ENCODE measurements at places on chromosomes 4 and X.

- DNase-seq: no peak
Measured at GRCh38 chrX:32572644-32573043, 638.7 kb downstream of the DMD start.

DNA sequence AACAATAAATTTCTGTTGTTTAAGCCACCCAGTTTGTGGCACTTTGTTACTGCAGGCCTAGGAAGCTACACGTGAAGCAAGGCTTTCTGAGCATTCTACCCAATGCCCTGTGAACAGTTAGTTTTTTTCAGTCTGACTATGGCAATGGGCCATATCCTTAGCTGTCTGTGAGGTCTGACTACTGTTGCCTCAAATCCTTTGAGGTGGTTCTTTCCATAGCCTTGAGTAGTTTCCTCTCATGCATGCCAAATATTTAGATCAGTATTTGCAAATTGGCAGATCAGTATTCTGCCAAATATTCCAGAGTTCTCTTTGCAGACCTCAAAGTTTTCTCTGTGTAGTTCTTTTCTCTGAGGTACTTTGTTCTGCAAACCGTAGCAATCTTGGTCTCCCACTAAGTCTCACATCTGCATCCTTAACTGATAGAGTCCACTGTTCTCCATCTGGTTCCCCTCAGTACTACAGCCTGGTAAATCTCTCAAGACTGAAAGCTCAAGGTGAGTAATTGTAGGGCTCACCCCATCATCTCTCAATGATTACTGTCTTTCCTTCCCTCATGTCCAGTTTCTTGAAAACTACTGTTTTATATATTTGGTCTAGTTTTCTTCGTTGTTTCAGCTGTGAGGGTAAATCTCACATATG is 984.9 kb upstream of the INTU start:
- DNase-seq: no peak

DNA sequence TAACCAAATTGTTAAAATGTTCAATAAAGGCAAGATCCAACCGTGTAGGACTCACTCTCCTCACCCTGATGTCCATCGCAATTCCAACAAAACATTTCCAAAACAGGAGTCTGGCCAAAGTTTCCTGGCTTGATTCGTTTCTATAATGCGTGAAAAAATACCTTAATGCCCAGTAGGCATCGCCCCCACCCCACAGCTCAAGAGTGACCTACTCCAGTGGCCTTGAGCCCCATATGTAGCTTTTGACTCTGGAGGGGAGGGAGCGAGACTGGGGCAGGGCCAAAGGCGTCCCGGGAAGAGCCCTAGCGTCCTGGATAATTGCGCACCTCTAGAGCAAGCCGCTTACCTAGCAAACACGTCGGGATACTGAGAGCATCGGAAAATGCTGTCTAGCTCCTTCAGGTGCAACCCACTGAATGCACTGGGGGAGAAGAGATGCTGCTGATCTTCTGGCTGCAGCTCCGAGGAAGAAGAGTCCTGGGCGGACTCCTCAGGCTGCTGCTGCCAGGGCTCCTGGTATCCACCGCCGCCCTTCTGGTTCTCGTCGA is 55.6 kb upstream of the NKAP start:
- no peak for DNase-seq

GRCh38 chr4:40099010-40099409 is 42.4 kb downstream of the N4BP2 start:
- DNase-seq: no peak

DNA sequence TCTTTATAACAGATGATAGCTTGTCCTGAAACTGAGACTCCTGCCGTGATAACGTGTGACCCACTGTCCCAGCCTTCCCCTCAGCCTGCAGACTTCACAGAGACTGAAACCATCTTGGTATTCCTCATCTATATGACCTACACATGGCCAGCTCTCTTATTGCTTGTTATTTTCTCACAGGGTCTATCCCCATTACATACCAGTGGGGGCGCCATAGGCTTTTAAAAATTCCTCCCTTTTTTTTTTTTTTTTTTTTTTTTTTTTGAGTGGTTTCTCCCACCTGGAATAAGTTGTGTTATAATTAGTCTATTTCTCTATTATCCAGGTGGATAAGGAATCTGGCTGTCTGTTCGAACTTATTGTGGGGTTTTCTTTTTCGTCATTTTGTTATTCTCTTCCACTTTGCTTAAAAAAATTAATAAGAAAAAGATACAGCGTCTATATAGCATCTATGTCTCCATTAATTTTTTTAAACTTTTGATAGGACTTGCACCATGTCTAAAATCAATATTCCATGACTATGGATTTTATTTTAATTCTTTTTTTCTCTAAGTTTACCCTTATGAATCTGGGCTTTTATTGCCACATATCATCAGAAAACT is 47.2 kb downstream of the GYG2 start:
- DNase-seq: no peak

- DNase-seq: no peak
Measured at GRCh38 chrX:1853916-1854315, 239.1 kb downstream of the ASMT start.

DNA sequence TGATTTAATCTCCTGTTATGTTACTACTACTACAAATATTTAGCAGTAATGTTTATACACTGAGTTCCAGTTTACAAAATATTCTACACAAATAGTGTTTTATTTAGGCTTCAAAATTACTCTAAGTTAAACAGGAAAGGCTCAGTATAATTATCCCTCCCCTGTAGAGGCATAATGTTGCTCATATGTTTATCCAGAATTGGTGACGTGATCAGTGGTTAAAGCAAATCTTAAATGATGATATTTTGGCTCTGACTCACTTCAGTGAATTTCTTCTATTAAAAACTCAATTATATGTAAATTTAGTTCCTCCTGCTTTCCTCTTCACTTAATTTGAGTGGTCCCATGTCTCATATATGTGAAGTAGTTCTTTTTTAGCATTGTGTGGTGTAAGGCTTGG is 438.5 kb downstream of the ADGRL3 start:
- no peak for DNase-seq

- no peak for DNase-seq
Measured at GRCh38 chrX:63702556-63702955, 82.5 kb downstream of the ARHGEF9 start.

DNA sequence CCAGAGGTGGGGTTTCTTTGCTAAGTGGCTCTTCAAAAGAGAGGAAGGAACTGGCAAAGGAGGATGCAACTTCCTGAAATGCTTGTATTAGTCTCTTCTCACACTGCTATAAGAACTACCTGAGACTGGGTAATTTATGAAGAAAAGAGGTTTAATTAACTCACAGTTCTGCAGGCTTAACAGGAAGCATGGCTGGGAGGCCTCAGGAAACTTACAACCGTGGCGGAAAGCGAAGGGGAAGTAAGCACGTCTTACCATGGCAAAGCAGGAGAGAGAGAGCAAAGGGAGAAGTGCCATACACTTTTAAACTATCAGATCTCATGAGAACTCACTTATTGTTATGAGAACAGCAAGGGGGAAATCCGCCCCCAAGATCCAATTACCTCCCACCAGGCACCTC is 505.7 kb downstream of the ZNF674 start:
- no peak for DNase-seq

GRCh38 chr4:105206214-105206613 is 59.5 kb downstream of the TET2 start:
- DNase-seq: no peak

DNA sequence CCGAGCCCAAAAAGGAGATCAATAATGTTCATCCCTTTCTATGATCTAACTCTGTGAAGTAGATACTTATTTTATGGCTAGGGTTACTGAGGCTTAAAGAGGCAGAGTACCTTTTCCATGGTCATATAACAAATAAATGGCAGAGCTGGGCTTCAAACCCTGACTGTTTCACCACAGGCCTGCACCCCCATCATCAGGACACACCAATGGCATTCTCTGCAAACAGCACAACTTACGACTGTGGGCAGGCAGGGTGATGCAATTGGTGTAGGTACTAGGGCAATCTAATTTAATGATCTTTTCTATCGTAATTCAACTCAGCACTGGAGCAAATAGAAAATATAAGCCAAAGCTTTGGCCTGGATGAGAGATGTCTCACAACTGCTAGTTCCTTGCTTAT is 118.8 kb upstream of the CBR4 start:
- DNase-seq: no peak

DNA sequence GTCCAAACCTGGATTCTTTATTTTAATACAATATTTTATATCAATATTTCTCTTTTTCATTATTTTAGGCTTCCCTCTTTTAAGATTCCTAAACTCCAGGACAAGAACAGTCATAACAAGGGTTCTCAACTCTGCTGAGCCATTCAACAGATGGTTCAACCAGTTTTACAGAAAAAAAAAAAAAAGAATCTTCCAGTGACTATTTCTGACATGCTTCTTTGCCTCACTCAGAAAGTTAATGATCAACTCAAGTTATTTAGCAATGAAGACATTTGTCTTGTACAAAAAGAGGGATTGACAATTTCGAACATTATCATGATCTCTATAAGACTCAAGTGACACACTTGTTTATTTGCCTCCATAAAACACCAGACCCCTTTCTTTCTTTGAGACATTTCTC is 282.6 kb upstream of the GRID2 start:
- no peak for DNase-seq

DNA sequence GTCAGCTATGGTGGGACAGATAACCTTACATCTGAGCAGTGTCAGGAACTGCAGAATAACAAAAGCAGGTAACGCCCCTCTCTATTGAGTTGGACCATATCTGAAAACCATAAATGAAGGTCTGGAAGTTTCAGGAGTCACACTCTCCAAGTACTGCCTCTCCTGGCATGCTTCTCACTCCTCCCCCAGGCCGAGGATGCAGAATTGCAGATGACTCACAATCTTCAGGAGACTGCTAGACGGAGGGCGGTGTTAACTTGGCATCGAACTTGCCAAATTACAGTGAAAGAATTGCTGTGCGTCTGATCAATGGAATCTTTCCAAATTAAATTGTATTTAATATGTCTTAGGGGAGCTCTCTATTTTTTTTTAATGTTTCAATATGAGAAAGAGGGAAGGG is 67.1 kb upstream of the TRIM2 start:
- no peak for DNase-seq

- peak; percentile 2 for DNase-seq
Measured at GRCh38 chr4:86685401-86685800, 91.3 kb downstream of the PTPN13 start.

GRCh38 chr4:11467931-11468330 is 39.2 kb upstream of the HS3ST1 start:
- peak; percentile 34 for DNase-seq

- no peak for DNase-seq
Measured at GRCh38 chrX:153801669-153802068, 7.2 kb downstream of the SSR4 start.

GRCh38 chr4:109238746-109239145 is 63.7 kb downstream of the COL25A1 start:
- no peak for DNase-seq

- no peak for DNase-seq
Measured at GRCh38 chrX:40064055-40064597, 33.6 kb downstream of the BCOR start.

- no peak for DNase-seq
Measured at GRCh38 chr4:76764251-76764650, 133.7 kb downstream of the SOWAHB start.

GRCh38 chr4:173091362-173091761 is 77.2 kb upstream of the GALNT7 start:
- DNase-seq: no peak

DNA sequence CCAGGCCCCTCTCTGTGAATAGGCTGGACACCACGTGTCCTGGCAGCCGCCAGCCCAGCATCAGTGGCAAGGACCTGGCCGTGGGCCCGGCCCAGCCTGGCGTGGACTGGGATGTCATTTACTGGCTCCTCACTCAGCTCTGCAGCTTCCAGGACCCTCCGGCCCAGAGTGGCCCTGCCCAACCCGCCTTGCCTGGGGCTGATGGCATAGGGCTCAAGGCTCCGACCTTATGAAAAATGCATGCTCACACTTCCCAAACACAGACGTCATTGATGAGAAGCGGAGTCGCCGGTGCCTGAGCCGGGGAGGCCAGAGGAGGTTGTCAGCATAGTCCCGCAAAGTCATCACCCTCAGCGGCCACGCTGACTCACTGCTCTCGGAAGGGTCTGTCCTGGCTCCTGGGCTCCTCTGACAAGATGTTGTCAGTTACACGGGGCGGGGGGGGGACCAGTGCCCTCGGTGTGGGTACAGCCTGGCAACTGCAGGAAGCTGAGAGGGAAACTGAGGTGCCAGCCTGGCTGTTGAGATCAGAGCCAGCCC is 14.3 kb downstream of the CFAP99 start:
- no peak for DNase-seq

DNA sequence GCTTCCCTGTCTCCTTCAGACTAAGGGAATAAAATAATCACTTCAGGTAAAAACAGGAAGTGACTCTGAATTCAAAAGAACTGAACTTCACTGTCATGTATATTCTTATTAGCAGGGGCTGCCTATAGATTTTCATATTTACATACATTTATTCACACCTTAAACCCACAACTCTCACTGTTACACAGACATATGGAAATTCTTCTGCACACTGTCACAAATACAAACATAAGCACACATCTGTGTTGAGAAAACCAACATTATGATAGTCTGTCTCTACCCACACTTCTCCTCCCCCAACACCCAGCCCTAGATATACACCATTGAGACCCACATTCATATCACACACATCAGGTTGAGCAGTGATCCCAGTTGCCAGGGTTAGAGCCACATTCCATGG is 5.7 kb upstream of the FGF16 start:
- no peak for DNase-seq

DNA sequence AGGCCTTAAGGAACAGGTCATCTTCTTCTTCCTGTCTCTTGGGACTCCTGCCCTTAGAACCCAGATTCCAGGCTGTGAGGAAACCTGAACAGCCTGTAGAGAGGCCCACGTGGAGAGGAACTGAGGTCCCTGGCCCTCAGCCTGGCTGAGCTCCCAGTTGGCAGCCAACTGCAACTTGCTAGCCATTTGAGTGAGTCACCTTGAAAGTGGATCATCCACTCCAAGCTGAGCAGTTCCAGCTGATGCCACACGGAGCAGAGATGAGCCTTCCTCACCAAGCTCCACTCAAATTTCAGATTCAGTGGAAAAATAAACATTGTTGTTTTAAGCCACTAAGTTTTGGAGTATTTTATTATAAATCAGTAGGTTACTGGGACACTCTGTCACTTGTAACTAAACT is 392.5 kb downstream of the BCOR start:
- DNase-seq: peak; percentile 13

DNA sequence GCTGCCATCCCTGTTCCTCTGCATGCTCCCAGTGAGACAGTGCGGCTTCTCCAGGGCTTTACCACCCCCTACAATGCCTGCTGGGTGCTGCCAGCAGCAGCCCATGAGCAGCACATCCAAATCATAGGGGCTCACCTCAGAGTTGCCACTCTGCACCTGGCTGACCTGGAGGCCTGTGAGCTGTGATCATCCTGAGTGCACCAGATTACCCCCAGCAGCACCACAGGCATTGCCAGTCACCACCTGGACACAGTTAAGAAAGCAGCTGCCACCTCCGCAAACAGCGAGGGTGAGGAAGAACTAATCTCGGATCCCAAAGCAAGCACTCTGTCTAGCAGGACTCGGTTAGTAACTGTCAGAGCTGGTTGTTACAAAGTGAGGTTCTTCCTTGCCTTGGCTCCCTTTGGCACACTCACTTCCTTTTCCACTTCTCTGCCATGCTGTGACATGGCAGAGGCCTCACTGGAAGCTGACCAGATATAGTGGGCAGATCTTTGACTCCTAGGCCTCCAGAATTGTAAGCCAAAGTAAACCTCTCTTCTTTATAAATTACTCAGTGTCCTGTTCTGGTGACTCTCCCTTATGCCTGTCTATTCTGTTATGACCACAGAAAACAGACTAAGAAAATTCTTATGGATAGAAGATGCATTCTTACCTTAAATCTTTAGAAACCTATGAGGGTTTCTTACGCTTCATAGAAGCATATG is 25.2 kb downstream of the LRIT3 start:
- no peak for DNase-seq

- DNase-seq: no peak
Measured at GRCh38 chr4:20618731-20619130, 81.5 kb upstream of the PACRGL start.
